ENCODE measurements at places on chromosomes 11 and 22.
A peak's percentile ranks its signal among the peaks of the same experiment; 100 is the strongest.

GRCh38 chr11:120425527-120425926, 86.0 kb upstream of the GRIK4 start:
- DNase-seq, result no peak

GRCh38 chr22:25027959-25028840, 75.7 kb downstream of the KIAA1671 start:
- peak; percentile 66 for DNase-seq

GRCh38 chr11:8261921-8262551, 1.6 kb downstream of the LMO1 start:
- DNase-seq, result no peak

- DNase-seq, result peak; percentile 58
Observed at GRCh38 chr22:19524170-19525115, at the start of gene CLDN5. CLDN5 (minus strand) TSS chr22:19524410; CDS start chr22:19524255, 155 bp downstream.

DNA sequence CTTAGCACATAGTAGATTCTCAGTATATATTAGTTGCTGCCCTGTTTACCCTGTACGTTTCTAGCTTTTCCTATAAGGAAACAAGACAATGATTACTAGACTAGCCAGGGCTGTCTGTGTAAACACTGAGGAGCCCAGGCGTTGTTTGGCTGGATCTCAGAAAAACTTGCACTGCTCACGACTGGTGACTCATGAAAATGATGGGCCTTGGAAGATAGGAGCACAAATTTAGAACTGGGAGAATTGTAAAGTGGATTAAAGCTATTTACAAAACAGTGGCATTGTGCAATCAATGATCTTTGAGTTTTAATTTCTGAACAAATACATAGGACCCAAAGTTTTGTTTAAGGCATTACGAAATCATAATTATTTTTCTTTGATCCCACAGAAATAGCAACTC, 276.9 kb downstream of the FAM76B start:
- DNase-seq, result no peak

- no peak for DNase-seq
Observed at GRCh38 chr11:93059117-93059957, 89.9 kb downstream of the MTNR1B start.

DNA sequence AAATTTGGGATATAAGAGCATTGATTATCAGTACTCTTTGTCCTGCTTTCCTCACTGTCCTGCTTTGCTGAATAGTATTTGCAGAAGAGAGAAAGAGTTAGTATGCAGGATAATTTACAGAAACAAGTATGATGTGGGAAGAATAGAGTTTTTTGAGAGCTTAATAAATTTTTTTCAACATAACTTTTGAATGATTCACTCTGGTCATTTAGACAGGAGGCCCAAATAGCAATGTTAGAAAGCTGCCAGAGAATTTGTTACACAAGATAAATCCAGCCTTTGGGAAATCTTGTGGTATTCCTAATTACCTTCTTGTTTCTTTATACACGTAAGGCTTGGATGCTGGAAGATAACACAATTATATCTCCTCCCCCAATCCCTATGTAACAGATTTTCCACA, 484.6 kb downstream of the CNTN5 start:
- DNase-seq, result no peak

GRCh38 chr22:23831781-23832180, 7.0 kb downstream of the DERL3 start:
- no peak for DNase-seq

DNA sequence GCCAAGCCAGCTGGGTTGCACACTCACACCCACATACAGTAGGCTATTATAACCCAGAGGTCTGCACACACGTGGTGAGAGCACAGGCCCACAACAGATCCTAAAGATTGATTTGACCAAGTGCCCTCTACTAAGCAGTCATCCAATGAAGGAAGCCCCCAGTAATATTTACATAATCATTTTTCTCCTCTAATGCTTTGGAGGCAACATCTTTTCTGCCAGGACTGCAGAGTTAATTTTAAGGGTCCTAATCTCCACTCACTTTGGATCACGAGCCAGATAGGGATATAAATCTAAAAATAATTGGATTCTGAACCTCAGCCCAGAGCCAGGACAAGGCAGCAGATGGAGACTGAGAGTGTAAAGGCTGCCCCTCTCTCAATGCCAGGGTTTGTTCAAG, 49.1 kb upstream of the MTNR1B start:
- DNase-seq, result no peak

DNA sequence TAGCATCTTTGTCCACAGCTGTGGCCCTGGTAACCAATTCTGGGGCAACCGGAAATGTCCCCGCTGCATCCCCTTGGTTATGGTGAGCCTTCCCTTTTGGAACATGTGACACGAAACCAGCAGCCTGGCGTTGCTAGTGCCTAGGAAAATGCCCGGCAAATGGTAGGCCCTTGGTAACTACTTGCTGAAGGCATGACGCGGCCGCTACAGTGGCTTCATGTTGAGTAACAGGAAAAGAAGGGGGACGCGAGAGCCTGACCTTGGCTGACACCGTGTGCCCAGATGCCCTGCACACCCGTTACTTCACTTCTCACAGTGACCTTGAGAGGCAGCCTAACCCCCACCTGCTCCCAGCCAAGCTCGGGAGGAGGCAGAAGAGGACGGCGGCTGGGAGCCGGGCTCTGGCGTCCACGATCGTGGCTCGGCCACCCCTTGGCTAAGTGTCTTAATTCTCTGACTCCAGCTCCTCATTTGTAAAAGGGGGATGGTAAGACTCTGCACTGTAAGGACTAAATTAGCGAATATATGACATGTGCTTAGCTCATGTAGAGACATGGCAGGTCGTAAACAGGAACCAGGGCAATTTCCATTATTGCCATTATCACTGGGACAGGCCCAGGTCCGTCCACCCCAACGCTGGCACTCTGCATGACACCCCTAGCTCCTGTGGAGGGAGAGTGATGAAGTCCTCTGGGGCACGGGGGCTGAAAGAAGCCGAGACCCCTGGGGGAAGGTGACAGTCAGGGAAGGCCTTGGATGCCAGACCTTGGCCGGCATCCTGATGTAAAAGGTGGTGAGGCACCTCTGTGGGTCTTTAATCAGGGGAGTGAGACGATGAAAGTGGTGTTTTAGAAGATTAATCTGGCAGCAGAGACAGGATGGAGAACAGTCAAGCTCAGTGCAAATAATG, 18.9 kb downstream of the IFT27 start:
- no peak for DNase-seq

DNA sequence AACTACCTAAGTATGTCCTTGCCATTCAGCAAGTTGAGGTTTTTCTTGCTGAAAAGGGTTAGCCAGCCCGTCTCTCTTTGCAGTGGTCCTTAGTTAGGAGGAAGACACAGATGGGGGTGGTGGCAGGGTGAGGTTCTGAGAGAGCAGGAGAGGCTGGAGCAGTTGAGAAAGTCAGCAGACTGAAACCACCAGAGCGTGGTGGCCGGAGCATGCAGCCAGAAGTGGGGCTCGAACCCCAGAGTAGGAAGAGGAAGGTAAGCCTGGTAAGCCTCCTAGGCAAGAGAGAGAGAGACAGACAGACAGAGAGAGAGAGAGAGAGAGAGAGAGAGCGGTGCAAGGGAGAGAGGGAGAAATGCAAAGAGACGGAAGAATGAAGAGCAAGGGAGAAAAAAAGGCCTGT, 9.2 kb upstream of the SCN4B start:
- no peak for DNase-seq

DNA sequence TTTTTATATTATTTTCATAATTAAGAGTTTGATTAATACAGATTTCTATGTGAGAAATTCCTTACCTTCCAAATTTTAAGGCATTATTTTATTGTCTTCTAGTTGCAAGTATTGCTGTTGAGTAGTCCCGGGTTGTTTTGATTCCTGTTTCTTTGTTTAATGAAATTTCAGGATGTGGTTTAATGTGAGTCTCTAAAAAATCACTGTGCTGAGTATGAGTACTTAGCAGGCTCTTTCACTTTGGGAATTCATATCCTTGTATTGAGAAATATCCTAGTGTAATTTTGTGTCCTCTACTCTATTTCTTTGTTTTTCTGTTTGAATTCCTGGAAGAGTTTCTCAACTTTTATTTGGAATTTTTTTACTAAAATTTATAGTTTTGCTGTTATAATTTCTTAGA, 113.2 kb downstream of the TMEM135 start:
- DNase-seq, result no peak

DNA sequence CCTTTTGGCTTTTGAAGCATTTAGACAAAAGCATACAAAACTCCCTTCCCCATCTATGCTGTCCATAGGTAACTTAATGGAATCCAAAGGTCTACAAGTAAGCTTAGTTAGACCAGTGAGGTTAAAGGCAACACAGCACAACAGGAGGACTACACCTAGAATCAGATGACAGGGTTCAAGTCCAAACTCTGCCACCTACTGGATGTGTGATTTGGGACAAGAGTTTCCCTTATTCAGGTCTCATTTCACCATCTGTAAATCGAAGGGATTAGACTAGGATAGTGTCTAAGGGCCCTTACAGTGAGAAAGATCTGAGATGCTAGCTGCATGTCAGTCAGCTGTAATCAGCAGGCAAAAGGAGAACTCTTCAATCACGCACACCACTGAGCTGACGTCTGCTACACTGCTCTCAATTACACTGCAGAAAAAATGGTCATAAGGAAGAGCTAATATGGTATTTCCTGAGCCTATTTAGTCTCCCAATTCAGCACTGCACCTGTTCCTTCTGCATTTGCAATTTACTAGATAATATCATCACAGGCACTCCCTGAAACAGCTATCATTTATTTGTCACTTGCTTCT, 82.2 kb downstream of the SERGEF start:
- DNase-seq, result no peak

GRCh38 chr22:45172881-45173585, 9.3 kb downstream of the NUP50 start:
- no peak for DNase-seq

- no peak for DNase-seq
Observed at GRCh38 chr11:108135845-108136544, 14.6 kb downstream of the ACAT1 start.

- DNase-seq, result peak; percentile 70
Observed at GRCh38 chr11:68312117-68312779, at the start of gene LRP5. LRP5 (plus strand) TSS chr11:68312591; CDS start chr11:68312715, 124 bp downstream.

- DNase-seq, result no peak
Observed at GRCh38 chr11:75689863-75690609, 21.2 kb upstream of the MAP6 start.

- DNase-seq, result peak; percentile 55
Observed at GRCh38 chr11:13238879-13239514, 38.6 kb upstream of the BMAL1 start.

- no peak for DNase-seq
Observed at GRCh38 chr22:34973016-34973415, 92.9 kb upstream of the ISX start.

DNA sequence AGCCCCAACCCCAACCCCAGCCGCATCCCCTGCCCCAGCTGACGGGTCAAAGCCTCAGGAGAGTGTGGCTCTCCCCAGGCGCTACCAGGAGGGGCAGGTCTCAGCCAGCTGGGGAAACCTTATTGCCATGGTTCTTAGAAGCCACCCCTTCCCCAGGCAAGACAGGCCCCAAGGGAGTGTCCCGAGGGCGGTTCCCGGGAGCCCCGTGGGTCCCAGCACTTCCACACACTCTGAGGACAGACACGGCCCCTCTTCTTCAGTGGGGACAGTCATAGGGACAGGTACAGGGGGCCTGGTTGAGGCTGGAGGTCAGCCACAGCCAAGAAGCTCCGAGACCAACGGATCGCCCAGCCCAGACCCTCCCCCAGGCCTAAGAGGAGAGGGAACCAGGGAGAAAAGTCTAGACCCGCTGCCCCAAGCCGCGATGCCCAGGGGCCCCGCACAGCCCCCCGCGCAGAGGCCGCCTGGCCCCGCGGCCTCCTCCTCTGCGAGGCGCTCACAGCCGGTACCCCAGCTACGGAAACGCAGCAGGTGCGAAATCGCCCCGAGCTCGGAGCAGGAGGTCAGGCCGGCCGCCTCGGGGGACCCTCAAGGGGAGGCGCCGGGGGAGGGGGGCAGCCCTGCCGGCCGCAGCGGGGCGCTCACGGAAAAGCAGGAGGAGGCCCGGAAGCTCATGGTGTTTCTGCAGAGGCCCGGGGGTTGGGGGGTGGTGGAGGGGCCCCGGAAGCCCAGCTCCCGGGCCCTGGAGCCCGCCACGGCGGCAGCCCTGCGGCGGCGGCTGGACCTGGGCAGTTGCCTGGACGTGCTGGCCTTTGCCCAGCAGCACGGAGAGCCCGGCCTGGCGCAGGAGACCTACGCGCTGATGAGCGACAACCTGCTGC, 2.6 kb downstream of the KLHDC7B start:
- no peak for DNase-seq

DNA sequence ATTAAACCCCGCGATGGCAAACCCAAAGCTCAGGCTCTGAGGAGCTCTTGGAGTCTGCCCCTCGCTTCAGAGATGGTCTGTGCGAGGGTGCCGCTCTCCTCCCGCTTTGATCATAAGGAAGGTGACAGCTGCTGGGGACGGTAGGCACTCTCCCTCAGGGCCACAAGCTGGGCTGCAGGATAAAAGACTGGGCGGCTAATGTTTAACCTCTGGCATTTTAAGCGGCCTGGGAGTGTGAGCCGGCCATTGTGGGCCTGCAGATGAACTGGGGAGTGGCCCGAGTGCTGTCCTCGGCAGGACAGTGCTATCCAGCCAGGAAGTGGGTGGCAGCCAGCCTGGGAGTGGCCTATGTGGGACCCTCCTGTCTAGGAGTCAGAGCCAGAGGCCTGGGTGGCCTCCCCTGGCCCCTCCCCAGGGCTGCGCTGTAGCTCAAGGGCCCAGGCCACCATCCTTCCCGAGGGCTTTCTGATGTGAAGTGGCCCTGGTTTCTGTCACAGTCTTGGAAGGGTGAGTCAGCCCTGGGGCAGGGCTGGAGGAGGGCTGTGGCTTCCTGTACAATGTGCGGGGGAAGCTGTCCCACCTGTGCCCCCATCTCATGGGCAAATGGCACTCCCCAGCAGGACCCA, 58.7 kb upstream of the PRODH start:
- DNase-seq, result peak; percentile 38

GRCh38 chr11:124538019-124538418, 5.4 kb downstream of the OR8B12 start:
- DNase-seq, result no peak

- DNase-seq, result no peak
Observed at GRCh38 chr22:43776081-43776670, 35.9 kb downstream of the EFCAB6 start.

Data from nephron progenitor cell (in vitro differentiated cells).